AG04450 (cell line): ENCODE measurements at places on chromosomes 2 and 18.

GRCh38 chr18:48065601-48065995 is 135.1 kb upstream of the SMAD2 start:
- DNase-seq: no peak

DNA sequence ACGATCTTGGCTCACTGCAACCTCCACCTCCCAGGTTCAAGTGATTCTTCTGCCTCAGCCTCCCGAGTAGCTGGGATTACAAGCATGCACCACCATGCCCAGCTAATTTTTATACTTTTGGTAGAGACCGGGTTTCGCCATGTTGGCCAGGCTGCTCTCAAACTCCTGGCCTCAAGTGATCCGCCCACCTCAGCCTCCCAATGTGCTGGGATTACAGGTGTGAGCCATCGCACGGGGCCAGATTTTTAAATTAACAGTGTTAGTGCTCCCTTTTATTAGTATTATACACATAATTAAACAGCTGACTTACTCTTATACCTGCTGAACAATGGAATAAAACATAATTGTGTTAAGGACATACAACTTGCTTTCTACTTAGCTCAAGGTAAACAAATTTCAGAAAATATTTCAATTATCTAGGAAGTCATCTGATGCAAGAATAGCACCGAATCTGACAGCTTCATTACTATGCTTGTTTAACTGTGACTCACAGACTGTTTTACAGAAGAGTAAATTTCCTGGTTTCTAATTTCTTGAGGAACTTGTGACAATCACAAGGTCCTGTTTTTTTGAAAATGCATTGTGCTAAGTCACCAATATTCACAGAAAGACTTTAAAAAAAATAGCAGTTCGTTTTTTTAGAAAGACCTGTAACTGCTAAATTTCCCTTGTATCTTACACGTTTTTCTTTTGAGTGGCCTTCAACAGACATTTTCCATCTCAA is 51.2 kb downstream of the SPIRE1 start:
- DNase-seq: peak; percentile 27

- no peak for DNase-seq
Measured at GRCh38 chr2:65583061-65583460, 150.7 kb upstream of the SPRED2 start.

DNA sequence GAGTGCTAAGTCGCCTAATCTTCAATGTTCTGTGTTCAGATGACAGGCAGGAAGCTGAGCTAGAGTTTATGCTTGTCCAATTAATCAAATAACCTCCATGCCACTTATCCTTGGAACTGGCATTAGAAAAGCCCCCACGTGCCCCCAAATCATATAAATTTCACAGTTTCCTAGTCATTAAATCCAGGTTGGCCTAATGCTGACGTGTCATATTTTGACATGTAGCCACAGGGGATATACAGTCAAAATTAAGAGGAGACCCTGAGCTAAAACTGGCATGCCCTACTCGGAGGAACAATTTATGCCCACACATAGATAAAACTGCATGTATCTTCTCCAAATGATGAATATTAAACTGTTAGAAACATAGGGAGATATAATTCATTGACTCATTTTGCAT is 101.0 kb downstream of the AFF3 start:
- no peak for DNase-seq

DNA sequence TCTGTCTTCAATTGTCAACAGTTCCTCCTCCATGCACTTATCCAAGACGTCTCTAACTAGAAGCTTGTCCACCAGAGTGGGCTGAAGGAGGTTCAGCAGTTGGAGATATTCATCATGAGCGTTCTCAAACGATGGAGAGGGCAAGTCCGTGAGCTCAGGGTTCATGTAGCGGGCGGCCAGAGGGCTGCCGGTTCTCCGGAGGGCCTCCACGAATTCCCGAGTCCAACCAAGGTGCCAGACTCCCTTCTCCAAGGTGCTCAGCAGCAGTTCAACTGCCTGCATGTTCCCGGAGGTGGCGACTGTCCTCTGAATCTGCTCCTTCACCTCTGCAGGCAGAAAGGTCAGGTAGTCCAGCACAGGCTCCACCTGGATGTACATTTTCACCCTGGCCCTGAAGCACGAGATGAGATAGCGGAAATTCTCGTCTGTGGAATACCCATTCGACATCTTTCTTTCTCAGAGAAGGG is 590 bp downstream of the IFIH1 start:
- no peak for DNase-seq

- DNase-seq: no peak
Measured at GRCh38 chr2:53549497-53549896, 218.1 kb upstream of the CHAC2 start.

DNA sequence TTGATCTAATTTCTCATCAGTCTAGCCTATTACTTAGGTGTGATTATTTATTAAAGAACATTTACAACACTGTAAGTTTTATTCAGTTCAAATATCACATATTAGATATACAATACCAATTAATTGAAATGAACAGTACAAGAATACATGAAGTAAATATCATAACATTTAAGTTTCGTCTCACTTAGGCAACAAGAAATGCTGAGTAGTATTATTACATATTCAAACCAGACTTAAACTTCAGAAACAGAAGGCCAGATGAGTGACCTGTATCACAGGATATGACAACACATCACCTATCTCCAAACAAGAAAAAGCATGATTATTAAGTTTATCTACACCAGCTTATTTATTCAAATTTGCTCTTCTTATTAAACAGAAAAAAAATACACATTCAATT is 48.9 kb downstream of the LONRF2 start:
- no peak for DNase-seq

GRCh38 chr2:218284106-218284811 is 8.0 kb downstream of the TMBIM1 start:
- DNase-seq: peak; percentile 39

DNA sequence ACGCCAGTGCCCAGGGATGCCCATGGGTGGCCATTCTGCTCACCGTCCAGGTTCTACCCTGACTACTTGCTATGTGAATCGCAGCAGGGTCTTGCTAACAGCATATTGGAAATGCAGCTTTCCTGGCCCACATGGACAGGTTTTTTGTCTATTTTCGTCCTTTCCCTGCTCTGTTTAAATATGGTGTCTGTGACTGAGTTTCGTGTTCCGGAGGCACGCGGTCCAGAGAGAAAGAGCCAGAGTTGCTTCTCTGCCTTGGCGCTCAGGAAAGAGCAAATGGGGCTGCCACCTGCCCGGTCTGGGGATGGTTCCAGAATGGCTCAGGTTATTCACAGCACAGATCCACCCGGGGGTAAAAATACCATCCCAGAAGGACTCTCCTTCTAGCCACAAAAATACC is 456.2 kb downstream of the BCL11A start:
- DNase-seq: no peak
